Activated CD4-positive, alpha-beta memory T cell treated with anti-CD3 and anti-CD28 coated beads for 36 hours (primary cell): ENCODE measurements at places on chromosomes 2 and 18.

GRCh38 chr2:38107738-38108410 is 31.9 kb upstream of the CYP1B1 start:
- no peak for DNase-seq

DNA sequence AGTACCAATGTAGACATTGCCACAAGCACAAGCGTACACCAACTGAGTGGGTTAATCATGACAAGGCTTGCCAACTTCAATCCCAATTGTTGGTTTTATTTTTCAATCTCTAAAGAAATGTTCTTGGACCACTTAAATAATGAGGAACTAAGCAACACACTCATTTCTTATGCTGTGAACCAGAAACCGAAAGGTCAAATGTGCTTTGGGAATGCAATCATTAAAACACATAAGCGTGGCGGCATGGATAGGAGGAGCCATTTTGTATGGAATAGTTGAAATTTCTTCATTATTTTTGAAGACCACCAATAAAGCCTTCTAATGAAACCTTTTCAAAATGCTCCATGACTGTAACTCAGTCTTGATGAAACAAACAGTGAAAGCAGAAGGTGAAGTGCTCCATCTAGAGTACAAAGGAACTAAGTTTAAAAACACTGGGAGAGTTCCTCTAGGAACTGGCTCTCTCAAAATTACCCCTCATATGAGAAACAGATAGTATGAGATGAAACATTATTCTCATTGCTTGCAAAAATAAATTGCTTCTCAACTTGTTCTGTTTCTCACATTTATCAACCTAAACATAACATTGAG is 113.2 kb upstream of the CHST9 start:
- no peak for DNase-seq

- peak; percentile 48 for DNase-seq
Measured at GRCh38 chr2:104853534-104854497, at the start of gene POU3F3. Gene POU3F3, plus strand, starts transcription at chr2:104854115. Its CDS starts 1,396 bp downstream, at chr2:104855511.

- DNase-seq, result no peak
Measured at GRCh38 chr2:37529830-37530415, 141.5 kb downstream of the CDC42EP3 start.

GRCh38 chr2:189580241-189580651 is 340 bp downstream of the SLC40A1 start:
- DNase-seq, result peak; percentile 57
